ENCODE measurements at places on chromosomes 4 and X.

DNA sequence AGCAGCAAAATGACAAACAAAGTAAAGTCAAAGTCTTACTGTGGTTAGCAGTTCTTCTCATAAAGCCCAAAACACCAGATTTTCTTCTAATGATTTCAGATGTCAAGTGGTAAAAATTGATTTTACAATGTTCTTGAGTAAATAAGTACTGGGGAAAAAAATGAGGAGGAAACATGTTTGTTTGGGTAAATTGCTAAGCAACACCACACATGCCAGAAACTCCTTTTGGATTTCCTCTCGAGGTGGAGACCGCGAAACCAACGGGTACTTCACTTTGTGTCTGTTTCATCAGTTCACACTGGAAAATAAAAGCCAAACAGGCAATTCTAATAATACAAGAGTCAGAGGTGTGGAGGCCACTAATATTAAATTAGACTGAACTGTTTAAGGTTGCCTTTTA lies 4.6 kb upstream of the PKD2 start:
- no peak for DNase-seq

GRCh38 chr4:119139822-119140252 lies 4.2 kb downstream of the MYOZ2 start:
- no peak for DNase-seq

DNA sequence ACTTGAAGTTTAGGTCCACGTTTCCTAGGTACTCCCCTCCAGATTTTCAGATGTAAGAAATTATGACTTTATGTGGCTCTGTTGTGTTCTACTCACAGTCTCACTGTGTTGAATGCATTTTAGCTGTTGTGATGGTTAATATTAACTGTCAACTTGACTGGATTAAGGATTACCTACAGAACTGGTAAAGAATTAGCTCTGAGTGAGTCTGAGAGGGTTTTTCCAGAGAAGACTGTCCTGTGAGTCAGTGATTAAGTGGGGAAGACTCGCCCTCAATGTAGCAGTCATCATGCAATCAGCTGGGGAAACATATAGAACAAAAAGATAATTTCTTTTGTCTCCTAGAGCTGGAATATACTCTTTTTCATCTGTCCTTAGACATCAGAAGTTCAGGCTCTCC lies 493.4 kb downstream of the ACTRT1 start:
- no peak for DNase-seq

- no peak for DNase-seq
These were observed 145.5 kb upstream of the FGF13 start for GRCh38 chrX:138856881-138857604.

GRCh38 chrX:130575831-130576389 lies 174.1 kb downstream of the RBMX2 start:
- no peak for DNase-seq

GRCh38 chrX:113330416-113330815 lies 489.8 kb upstream of the AMOT start:
- no peak for DNase-seq

- DNase-seq, result no peak
These were observed 10.4 kb downstream of the CASK start for GRCh38 chrX:41912923-41913322.

- no peak for DNase-seq
These were observed 367.8 kb upstream of the SLC7A11 start for GRCh38 chr4:138609943-138610350.

DNA sequence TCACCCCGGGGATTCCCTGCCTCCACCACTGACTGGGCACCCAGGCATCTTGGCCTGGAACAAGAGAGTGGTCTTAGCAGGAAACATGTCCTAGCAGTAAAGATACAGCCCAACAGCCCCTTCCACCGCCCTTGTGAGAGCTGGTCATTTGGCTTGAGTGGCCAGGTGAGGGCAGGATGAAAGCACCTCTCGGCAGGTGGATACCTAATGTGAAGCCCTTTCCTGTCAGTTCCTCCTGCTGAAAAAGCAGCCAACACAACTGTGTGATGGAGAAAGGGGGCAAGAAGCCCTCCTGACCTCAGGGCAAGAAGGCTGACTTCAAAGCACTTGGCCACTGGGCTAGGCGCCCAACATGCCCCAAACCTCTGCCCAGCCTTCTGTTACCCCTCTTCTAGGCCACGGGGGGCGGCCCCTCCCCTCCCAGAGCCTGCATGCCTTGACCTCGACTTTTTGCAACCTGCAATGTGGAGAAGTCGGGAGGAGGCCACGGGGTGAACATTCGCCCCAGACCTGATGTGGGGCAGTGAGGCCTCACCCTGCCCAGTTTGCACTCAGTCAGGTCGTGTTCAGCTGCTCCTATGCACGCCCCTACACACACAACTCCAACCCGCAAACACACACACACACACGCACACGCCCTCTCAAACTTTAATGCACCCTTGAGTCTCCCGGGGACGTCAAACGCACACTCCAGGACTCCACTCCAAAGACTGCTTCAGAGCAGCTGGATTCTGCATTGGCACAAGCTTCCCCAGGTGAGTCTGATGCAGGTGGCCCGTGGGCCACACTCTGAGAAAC lies 1.1 kb downstream of the LGI2 start:
- no peak for DNase-seq

DNA sequence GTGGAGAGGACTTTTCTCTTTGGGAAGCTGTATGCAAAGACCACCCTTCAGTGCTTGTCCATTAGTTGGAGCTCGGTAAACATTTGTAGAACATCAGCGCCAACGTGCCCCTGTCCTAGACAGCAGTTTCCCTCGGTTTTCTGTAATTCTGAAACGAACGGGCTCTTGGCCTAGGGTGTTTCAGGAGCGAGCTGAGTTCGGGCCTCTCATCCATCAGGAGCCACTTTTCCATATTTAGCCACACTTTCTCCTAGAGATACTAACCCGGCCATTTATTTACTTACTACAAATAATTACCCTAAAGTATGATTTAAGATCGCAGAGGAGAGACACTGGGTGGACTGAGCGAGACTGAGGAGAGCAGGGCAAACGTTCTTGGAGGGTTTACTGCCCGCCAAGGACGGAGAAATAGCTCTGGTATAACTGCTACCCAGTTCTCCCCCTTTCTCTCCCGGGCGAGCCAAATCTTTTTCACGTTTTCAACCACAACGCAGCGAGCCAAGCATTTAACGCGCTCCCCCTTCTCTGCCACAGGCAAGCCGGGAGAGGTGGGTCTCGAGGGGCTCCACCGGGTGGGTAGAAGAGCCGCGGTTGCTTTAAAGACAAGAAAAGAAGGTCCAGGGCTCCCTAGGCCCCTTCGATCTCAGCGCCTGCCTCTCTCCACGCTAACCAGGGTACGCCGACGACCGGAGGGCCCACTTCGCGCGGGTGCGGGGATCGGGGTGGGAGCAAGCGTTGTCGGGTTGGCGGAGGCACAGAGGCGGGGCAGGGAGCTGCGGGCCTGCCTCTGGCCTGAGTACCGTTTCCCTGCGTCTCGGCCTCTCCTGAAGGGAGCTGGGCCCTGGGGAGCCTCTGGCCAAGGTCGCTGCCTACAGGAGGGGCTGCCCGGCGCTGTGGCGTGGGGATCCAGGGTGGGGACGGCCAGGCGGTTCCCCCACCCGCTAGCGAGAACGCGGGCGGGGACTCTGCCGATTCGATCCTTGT lies 10.8 kb upstream of the PITX2 start:
- no peak for DNase-seq

DNA sequence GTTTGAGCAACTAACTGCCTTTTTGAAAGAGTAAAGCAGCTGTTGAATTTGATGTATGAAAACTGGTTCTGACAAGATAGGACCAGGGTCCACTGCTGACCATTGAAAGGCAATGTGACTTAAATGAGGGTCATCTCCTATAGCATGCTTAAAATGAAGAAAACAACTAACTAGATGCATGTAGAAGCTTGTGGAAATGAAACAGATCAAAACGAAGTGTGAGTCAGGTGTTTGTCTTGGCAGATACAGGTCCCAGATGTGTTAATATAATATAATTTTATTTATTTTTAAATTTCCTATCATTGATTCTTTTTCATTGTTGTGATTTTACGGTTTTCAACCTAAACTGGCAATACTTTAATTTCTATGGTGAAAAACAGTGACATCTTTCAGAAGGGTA lies 83.6 kb downstream of the ATOH1 start:
- DNase-seq, result no peak

DNA sequence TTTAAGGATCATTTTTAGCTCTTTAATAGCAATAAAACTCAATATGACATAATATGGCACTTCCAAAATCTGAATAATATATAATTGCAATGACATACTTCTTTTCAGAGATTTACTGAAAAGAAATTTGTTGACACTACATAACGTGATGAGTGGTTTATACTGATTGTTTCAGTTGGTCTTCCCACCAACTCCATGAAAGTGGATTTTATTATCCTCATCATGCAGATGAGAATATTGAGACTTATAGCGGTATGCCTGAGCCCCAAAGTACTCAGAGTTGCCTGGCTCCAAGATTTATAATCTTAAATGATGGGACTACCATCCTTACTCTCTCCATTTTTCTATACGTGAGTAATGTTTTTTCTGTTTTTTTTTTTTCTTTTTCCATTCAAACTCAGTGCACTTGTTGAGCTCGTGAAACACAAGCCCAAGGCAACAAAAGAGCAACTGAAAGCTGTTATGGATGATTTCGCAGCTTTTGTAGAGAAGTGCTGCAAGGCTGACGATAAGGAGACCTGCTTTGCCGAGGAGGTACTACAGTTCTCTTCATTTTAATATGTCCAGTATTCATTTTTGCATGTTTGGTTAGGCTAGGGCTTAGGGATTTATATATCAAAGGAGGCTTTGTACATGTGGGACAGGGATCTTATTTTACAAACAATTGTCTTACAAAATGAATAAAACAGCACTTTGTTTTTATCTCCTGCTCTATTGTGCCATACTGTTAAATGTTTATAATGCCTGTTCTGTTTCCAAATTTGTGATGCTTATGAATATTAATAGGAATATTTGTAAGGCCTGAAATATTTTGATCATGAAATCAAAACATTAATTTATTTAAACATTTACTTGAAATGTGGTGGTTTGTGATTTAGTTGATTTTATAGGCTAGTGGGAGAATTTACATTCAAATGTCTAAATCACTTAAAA lies 15.3 kb downstream of the ALB start:
- DNase-seq, result no peak

DNA sequence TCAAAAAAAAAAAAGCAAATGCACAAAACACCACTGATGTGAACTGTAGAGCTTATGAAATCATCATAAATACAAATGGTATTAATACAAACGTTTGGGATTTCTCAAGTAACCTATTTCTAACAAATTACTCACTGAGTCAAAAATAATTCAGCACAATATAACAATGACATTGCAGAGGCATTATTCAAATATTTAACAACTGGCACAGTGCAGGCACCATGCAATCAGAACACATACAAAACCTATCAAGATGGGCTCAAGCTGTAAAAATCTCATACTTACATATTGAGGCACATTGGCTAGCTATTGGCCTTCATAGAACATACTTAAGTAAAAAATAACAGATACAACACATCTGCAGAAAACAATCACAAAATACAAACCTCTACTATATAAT lies 81.1 kb downstream of the LRBA start:
- DNase-seq, result no peak

DNA sequence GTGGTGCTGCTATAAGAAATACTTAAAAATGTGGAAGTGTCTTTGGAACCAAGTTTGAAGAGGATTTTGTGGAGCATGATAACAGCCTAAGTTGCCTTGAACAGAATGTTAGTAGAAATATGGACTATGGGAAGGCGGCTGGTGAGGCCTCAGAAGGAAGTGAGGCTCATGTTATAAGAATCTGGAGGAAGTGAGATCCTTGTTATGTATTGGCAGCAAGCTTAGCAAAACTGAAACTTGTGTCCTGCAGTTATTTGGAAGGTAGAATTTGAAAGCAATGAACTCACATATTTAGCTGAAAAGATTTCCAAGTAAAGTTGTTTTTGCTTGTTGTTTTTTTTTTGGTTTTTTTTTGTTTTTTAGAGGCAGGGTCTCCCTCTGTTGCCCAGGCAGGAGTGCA lies 13.6 kb upstream of the MED14 start:
- DNase-seq, result no peak

GRCh38 chr4:114304046-114304445 lies 294.6 kb upstream of the UGT8 start:
- DNase-seq, result no peak

DNA sequence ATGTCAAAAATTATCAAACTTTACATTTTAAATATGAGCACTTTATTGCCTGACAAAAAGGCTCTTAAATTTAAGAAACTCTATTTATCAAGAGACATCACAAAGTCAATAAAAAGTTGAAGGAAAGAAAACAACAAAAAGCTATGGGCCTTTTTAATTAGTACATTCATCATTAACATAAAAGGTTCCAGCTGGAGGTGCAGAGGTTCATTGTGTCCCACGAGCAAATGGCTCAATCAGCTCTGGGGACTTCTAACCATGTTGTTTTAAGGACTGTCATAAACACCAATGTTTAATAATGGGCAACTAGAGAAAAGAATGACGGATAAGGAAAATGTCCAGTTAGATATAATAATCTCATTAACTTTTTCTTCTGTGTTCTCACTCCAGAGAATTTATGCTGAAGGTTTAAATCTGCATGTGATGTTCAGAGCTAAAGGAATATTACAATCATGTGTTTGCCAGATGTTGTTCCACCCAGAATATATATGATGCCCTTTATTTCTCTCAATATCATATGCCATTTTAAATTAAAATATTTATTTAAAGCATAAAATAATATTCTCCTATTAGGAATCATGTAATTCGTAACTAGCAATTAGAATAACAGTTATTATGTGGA lies 840.3 kb upstream of the ADGRL3 start:
- DNase-seq, result no peak

GRCh38 chr4:3328814-3329663 lies 36.2 kb downstream of the RGS12 start:
- no peak for DNase-seq
